Panc1 (cell line): ENCODE measurements at places on chromosomes 2 and 18. TPM values are rescaled to one million over a fixed set of nuclear protein-coding genes. Genes with fewer than 3 reads are reported as not detected.

DNA sequence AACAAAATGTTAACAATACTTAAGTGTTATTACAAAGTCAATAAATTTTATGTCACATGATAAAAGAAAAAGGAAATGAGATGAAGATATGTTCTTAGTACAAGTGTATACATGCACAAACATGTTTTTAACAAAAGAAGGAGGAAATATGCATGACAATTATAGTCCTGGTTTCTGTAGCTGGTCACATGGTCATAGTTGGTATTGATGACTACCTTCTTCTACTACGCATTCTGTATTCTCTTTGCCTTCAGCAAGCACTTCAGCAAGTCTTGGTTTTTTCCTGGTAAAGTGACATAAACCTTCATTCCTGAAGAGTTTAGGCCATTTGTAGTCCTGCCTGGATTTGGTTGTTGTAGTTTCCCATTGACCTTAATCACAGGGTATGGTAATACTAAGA, 121.3 kb upstream of the SYT4 start:
- no peak for DNase-seq

Gene METAP1D
- total RNA-seq, result 8.6 TPM

- DNase-seq, result no peak
Observed at GRCh38 chr2:129742415-129743180, 236.9 kb upstream of the RAB6C start.

Gene CNTNAP5
- not detected for total RNA-seq

GRCh38 chr18:34773961-34774766, 64.1 kb downstream of the DTNA start:
- DNase-seq, result no peak

Gene LYPD6B
- total RNA-seq, result 2.2 TPM

Gene ELAC1
- 4.6 TPM for total RNA-seq

DNA sequence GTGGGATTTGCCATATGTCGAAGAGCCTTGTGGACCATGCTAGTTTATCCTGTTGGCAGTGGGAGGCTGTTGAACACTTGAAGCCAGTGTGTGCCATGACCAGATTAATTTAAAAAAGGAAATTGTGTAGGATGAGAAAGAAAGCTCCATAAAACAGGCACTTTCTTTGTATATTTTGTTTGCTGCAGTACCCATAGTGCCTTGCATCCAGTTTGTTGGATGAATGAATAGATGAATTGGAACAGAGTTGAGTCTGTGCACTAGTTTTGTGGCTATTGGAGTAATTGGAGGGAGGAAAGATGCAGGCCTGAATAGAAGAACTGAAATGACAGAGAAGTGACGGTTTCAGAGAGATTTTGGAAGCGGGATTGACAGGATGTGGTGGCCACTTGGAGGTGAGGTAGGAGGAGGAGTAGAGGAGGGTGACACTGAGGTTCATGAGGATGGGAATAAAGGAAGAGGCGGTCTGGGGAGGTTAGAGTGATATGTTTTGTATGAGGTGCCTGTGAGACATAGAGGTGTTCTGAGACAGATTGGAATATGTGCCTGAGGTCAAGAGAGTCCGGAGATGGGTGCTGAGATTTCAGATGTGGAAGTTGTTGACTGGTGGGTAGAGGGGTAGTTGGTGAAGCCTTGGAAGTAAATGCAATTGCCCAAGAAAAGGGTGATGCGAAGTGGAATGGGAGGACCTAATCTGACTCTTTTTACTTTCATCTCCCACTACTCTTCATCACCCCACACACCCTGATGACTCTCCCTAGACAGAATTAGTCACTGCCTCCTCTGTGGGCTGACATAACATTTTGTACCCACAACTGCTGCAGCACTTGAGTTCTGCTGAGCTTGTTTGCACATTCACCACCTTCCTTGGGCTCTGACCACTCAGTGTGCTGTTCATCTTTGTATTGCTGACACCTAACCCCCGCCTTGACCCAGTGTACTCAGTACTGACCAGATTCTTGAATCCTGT, 5.1 kb downstream of the DGUOK start:
- no peak for DNase-seq

DNA sequence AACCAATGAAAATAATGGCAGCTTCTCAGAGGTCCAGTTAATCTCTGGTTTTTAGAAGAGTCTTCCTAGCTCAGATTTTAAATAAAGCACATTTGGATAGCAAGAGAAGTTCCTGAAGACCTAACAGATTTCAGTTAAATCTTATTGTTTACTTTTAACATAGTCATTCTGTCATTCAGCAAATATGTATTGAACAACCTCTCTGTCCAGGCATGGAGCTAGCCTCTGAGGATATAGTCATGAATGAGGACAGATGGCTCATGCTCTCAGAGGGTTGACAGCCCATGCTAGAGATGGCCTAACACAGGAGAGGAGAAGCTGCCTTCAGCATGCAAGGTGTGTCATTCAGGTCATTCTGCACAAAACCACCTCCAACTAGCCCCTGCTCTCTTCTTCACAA, 6.2 kb downstream of the CCBE1 start:
- peak; percentile 61 for DNase-seq

DNA sequence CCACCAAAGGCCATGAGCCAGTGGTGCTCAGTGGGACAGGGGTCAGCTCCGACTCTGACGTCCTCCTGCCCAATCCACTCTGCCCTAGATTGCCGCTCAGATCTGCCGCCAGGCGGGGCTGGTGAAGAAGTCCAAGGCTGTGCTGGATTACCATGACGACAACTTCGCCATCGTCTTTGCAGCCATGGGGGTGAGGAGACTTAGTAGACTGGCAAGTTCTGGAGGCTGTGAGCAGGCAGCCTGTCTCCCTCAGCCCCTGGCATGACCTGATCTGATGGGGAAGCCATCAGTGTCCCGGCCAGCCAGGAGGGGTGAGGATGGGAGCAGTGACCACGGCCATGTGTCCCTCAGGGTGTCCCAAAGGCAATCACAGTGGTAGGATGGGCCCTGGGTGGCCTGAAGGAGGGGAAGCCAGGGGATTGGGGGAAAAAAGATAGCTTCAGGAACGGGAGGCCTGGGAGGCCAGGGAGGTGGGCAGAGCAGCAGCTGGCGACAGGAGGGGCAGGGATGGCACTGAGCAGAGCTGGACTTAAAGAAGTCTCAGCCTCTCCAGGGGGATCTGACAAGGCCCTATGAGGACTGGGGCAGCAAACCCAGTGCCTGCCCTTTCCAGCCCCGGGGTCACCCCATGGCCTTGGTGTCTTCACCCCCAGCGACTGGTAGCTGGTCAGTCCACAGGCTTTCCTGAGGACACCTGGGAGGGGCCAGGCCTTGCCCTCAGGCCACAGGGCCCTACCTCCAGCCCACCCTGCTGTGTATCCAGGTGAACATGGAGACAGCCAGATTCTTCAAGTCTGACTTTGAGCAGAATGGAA, 17.4 kb upstream of the ANKRD53 start:
- DNase-seq, result no peak

Gene CCDC74B
- total RNA-seq, result 9.8 TPM
